Panc1 (cell line): ENCODE measurements at places on chromosomes 2 and 18.
A peak's percentile ranks its signal among the peaks of the same experiment; 100 is the strongest.

DNA sequence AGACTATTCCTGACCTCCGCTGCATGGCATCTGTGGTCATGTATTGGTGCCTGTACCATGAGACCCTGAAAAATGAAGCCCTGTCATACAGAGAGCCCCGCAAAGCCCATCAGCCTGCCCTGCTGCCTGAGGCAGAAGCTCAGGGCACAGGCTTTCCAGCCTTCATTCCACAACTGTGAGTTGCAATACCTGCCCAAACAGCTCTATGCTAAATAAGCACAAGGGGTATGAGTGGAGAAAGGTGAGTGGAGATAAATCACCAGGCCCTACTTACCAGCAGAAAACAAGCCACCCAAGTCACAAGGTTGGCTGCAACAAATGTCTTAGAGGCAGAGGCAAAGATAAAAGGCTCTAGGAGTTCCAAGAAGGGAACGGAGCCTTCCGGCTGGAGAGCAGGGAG, 277.4 kb downstream of the TNS1 start:
- no peak for DNase-seq

DNA sequence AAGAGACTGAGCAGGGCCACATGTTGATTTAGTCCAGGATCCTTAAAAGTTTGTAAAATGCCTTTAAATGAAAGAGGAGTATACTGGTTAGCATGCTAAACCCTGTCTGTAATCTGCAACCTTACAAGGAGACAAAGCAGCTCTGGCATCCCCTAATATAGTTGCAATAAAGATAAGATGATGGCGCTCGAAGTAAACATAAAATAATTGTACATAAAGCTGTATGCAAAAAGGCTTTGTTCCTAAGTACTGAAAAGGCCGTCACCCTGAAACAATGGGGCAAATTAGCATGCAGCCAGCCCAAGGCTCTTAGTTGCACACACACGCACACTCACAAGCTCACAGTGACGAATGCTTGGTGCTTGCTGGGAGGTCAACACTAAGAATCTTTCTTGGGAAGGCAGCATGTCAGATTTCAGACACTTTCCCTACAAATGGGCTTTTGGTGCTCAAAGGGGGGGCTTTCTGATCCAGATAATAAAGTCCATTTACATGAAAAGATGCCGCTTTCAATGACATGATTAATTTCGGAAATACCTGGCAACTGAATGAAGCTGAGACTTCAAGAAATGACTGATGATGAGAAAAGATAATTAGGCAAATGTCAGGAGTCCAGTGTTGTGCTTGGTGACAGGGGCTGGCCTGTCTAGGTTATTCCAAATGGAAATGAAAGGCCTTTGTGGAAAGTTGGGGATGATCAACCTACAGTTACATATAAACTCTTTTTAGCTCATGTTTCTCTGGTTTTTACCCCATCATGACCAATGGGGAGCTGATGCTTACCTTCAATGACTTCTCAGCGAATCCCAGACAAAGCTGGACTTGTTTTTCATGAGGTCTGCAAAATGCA, 370.3 kb downstream of the MEIS1 start:
- DNase-seq, result no peak

GRCh38 chr2:189960346-189960745, 102.2 kb downstream of the MSTN start:
- no peak for DNase-seq

GRCh38 chr2:186718903-186719302, 25.0 kb downstream of the FAM171B start:
- no peak for DNase-seq

DNA sequence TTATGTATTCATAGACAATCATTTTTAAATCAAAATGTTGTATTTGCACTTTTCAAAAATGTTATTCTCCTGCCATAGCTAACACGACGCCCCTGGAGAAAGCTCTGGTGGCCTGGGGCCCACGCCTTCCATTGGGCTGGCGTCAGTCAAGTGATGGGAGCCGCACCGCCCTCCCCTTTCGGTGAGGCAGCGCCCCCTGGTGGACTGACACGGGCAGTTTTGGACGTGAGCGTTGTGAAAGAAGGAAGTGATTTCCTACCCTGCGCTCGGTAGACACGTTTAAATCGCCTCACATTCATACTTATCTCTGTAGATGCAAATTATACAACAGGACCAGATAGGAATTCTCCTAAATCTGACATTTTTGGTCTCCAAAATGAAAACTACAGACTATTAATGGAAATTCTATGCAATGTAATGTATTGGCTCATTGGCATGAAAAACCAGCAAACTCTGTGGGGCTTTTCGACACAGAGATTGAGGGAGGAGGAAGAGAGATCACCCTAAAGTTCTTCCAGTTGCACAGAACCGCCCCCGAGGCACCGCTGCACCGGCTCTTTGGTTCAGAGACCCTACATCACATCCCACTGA, 326.2 kb upstream of the SOX11 start:
- peak; percentile 12 for DNase-seq

- no peak for DNase-seq
Observed at GRCh38 chr2:223075301-223076270, 23.6 kb downstream of the KCNE4 start.

DNA sequence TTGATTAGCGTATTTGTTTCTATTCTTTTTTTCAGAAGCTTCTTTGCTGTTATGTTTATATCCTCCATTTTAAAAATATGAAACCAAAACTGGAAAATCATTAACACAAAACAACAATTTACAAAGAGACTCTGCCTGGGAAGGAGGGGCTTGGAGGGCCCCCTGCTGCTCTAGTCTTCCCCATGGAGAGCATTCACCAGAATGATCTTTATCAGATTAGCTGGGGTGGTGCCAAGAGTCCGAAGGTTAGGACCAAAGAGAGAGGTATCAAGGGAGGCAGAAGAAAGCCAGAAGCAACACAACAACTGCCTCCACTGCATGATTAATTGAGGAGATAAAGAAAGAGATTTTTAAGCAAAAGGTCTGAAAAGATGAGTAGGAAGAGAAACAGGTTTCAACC, 218.6 kb downstream of the IRS1 start:
- DNase-seq, result no peak

- no peak for DNase-seq
Observed at GRCh38 chr18:74689251-74689650, 91.6 kb downstream of the ZNF407 start.

DNA sequence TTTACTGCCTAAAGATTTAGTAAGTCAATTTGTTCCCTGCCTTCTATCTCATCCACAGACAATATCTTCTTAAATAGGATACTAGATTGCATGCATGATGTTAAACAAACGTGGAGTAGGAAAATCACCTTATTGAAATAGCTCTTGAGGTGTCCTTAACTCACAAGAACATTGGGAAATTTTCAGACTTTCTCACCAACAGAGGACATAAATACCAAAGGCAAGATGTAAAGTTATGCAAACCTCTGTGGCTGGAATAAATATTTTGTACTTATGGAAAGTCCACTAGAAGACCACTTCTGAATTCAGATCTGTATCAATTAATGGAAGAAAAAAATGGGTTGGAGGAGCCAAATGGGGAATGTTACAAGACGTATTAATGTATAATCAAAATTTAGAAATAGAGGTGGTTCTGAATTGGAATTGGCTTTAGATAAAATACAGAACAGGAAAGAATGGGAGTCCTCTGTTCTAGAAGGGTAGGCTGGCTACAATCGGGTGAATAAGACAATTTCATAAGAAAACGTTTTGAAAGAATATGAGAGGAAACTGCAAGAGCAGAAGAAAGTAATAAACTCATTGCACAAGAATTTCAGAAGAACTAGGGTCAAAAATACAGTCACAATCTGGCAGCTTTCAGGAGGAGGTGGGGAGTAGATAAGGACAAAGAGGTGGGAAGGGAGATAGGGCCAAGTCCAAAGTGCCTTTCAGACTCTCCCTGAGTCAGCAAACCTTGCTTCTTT, 69.3 kb upstream of the FN1 start:
- DNase-seq, result no peak

DNA sequence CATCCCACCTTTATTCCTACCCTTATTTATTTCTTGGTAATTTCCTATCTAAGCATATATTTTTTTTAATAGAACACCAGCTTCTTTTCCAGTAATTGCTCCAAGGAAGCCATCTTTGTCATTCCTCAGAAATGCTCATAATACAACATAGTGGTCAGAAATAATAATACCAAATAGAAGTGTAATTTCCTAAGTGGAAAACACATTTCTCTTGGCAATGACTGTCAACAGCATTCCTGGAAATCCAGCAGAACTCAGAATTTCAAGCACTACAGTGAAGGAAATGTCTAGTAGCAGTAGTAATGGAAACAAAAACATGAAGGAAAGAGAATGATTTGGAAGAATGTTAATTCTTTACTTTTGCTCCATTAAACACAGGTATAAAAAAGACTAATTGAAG, 56.6 kb downstream of the GDF7 start:
- no peak for DNase-seq

GRCh38 chr2:84459944-84460429, 907 bp upstream of the SUCLG1 start:
- no peak for DNase-seq
